ENCODE measurements at places on chromosomes 7 and 10.

- H3K27me3 ChIP-seq, result no peaks in the 10 kb centered on the region
- no peak overlapping the region for H3K27ac ChIP-seq
- no peak for DNase-seq
- H3K4me3 ChIP-seq, result no peak overlapping the region
- H3K36me3 ChIP-seq, result peaks cover 3% of the 10 kb centered on the region
These were observed 390.0 kb upstream of the AUTS2 start for GRCh38 chr7:69208276-69208675.

- no peak overlapping the region for H3K4me3 ChIP-seq
- H3K27me3 ChIP-seq, result no peaks in the 10 kb centered on the region
- H3K36me3 ChIP-seq, result no peaks in the 10 kb centered on the region
- no peak for DNase-seq
These were observed 120.4 kb downstream of the CUBN start for GRCh38 chr10:17009212-17009700.

DNA sequence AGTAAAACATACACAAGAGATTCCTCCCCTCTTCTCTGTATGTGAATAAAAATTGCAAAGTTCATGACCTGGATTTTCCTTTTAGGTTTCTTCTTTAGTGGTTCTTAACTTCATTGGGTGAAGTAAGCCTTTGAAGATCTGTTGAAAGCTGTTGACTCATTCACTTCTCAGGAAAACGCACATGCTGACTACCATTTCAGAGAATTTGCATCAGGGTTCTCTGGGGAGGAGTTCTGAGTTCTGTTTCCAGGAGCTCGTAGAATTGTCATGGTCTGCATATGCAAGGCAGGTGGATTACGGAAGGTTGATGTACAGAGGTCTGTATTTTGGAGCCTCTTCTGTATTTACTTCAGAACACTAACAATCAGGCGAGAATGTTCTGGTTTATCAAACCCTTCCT lies 962 bp upstream of the SLC26A4 start:
- no peak for DNase-seq
- no peaks in the 10 kb centered on the region for H3K36me3 ChIP-seq
- H3K4me3 ChIP-seq, result no peak overlapping the region
- H3K27ac ChIP-seq, result no peak overlapping the region
- H3K27me3 ChIP-seq, result peaks cover 53% of the 10 kb centered on the region

DNA sequence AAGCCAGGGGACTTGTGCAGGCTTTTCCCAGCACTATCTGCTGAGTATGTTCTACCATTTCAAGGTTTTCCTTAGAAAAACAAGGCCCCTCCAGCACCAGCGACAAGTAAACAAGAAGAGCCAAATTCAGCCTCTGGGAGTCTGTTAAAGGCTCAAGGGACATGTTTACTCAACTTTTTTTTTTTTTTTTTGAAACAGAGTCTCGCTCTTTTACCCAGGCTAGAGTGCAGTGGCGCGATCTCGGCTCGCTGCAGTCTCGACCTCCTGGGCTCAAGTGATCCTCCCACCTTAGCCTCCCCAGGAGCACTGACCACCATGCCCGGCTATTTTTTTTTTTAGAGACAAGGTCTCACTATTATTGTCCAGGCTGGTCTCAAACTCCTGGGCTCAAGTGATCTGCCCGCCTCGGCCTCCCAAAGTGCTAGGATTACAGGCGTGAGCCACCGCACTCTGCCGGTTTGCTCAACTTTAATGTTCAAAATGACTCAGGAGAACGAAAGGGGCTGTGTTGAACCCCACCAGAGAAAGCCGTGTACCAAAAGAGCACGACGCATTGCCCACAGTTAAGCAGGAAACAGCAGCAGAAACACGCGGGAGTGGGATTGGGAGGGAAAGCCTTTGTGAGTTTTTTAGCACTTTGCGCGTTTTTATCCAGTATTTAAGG lies 772 bp downstream of the PRDX3 start:
- peaks cover 34% of the 10 kb centered on the region for H3K36me3 ChIP-seq
- peak overlapping the region; percentile 96 for H3K27ac ChIP-seq
- DNase-seq, result no peak
- H3K4me3 ChIP-seq, result peak overlapping the region; percentile 98
- H3K27me3 ChIP-seq, result no peaks in the 10 kb centered on the region
- H3K4me1 ChIP-seq, result peaks cover 27% of the 10 kb centered on the region

- no peak overlapping the region for H3K27ac ChIP-seq
- peaks cover 5% of the 10 kb centered on the region for H3K4me1 ChIP-seq
- H3K36me3 ChIP-seq, result no peaks in the 10 kb centered on the region
- H3K4me3 ChIP-seq, result no peak overlapping the region
- no peaks in the 10 kb centered on the region for H3K27me3 ChIP-seq
These were observed 28.8 kb upstream of the PRTFDC1 start for GRCh38 chr10:24981161-24981710.

DNA sequence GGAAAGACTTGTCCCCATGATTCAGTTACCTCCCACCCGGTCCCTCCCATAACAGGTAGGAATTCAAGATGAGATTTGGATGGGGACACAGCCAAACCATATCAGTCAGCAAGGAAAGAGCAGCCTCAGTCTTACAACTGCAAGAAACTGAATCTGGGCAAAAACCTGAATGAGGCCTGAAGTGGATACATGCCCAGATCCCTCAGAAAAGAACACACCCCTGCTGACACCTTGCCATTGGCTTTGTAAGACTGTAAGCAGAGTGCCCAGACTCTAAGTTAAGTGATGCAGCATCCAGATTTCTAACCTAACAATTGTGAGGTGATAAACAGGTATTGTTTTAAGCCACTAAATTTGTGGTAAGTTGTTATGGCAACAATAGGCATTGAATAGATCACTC lies 670.8 kb downstream of the SORCS1 start:
- H3K4me1 ChIP-seq, result no peaks in the 10 kb centered on the region
- DNase-seq, result no peak
- no peaks in the 10 kb centered on the region for H3K27me3 ChIP-seq
- H3K36me3 ChIP-seq, result no peaks in the 10 kb centered on the region
- no peak overlapping the region for H3K27ac ChIP-seq

GRCh38 chr10:96082748-96083147 lies 39.4 kb downstream of the CCNJ start:
- H3K4me1 ChIP-seq, result no peaks in the 10 kb centered on the region
- no peak overlapping the region for H3K4me3 ChIP-seq

DNA sequence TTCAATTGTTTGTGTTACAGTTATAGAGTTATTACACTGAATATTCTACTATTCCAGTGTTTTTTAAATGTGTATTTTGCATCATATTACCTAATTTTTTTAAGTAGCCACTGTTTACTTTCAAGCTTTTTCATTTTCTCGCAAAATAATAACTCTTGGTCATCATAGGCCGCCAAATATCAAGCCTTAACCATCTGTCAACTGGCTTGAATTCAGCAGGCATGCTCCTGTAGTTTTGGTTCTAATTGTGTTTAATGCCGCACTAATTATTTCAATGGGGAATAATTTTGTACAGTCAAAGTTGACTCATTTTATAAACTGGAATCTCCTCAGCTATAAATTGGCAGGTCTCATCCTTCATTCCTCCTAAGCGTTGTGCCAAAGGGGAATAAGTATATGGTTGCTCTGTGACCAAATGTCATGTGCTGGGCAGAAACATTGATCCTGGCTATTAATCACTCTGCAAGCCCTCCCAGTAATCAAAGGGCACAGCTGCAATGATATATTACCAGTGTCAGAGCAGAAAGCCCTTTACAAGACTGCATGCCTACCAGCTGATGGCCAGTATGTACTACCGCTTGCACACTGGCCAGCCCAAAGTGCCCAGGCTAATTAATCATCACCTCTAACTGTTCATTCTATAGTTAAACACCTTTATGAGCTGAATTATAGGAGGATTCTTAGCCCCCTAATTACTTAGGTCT lies 74.8 kb downstream of the SKAP2 start:
- no peak for DNase-seq
- no peaks in the 10 kb centered on the region for H3K27me3 ChIP-seq
- no peak overlapping the region for H3K27ac ChIP-seq
- H3K36me3 ChIP-seq, result no peaks in the 10 kb centered on the region
- H3K4me1 ChIP-seq, result no peaks in the 10 kb centered on the region

DNA sequence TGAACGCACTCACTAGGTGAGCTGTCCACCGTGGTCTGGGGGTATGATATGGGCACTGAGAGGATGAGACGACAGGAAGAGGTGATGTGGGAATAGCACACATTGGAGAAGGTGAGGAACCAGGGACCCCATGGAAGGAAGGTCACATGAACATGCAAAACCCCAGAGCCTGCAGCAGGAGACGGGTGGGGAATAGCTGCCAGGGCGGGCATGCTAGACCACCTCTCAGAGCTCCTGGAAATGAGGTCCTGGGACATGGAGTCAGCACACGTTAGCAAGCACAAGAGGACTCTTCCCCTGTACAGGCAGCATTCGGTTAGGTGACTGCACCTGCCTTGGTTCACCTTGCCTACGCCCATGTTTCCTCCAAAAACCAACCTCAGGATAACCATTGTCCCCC lies 8.1 kb downstream of the FAM131B start:
- H3K27me3 ChIP-seq, result peaks cover 9% of the 10 kb centered on the region
- H3K4me1 ChIP-seq, result peaks cover 3% of the 10 kb centered on the region
- H3K4me3 ChIP-seq, result no peak overlapping the region
- no peak for DNase-seq

DNA sequence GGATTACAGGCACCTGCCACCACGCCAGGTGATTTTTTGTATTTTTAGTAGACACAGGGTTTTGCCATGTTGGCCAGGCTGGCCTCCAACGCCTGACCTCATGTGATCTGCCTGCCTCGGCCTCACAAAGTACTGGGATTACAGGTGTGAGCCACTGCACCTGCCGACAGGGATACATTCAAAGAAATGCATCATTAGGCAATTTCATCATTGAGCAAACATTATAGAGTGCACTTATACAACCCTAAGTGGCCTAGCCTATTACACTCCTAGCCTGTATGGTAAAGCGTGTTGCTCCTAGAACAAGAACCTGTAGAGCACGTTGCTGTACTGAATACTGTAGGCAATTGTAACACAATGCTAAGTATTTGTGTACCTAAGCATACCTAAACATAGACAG lies 350.3 kb downstream of the GALNT17 start:
- no peak overlapping the region for H3K27ac ChIP-seq
- DNase-seq, result no peak
- H3K27me3 ChIP-seq, result no peaks in the 10 kb centered on the region
- no peaks in the 10 kb centered on the region for H3K4me1 ChIP-seq

DNA sequence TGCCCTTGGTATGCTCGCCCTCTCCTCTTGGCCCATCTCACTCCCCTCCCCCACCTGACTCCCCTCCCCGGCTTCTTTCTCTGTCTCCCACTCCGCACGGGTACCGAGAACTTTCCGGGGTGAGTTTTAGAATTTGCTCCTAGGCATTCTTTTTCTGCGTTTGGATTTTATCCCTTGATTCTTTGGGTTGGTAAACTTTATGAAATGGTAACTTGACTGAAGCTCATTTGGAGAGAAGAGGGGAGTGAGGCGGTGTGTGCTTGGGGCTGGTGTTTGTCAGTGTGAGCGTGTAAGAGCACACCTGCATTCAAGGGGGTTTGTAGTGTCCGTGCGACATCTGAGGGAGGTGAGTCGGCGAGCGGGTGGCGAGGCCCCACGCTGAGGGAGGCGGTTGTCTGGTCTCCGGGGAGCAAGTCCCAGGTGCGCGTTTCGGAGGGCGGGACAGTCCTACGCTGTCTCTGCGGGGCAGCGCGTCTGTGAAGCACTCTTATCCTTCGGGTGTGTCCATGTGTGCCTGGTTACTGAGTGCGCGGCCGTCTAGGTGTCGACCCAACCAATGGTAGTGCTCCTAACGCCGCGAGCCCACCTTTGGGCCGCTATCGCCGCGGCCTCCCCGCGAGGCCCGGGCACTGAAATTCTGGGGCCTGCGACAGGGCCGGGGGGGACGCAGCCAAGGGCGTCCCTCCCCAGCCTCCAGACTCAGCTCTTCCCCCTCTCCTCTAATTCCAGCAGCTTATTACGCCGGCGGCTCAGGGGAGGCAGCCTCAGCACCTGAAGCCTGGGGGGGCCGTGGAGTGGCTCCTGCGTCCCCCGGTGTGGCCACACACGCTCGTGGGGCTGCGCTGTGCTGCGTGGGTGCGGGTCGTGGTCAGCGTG lies 2.6 kb upstream of the ZNF503 start:
- no peak for DNase-seq
- peaks cover 24% of the 10 kb centered on the region for H3K4me1 ChIP-seq
- peaks cover 2% of the 10 kb centered on the region for H3K36me3 ChIP-seq
- H3K27me3 ChIP-seq, result peaks cover 73% of the 10 kb centered on the region

DNA sequence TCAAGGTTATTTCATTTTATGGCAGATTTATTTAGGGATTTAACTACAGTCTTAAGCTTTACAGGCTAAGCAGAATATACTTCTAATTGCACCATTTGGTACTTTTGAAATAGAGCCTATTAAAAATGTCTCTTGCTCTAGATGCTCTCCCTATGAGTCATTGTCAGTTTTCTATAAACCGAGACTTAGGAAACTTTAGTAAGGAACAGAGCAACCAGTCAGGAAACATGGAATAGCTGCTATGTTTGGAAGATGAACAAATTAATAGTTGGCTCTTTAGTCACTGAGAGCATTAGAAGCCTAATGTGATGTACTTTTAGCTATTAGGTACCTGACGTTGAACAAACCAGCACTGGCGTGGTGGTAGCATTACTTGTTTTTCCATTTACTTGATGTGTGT lies 35.3 kb downstream of the INPP5F start:
- no peak overlapping the region for H3K27ac ChIP-seq
- no peak for DNase-seq
- no peak overlapping the region for H3K4me3 ChIP-seq
- H3K27me3 ChIP-seq, result no peaks in the 10 kb centered on the region
- no peaks in the 10 kb centered on the region for H3K4me1 ChIP-seq
- H3K36me3 ChIP-seq, result peaks cover 5% of the 10 kb centered on the region

- no peak for DNase-seq
- H3K27ac ChIP-seq, result no peak overlapping the region
- H3K4me3 ChIP-seq, result no peak overlapping the region
- H3K4me1 ChIP-seq, result peaks cover 3% of the 10 kb centered on the region
- H3K27me3 ChIP-seq, result no peaks in the 10 kb centered on the region
- H3K36me3 ChIP-seq, result no peaks in the 10 kb centered on the region
These were observed 162.1 kb downstream of the TCF7L2 start for GRCh38 chr10:113111900-113112853.

GRCh38 chr10:98425511-98426352 lies 10.8 kb upstream of the PYROXD2 start:
- peak; percentile 47 for DNase-seq
- H3K27me3 ChIP-seq, result no peaks in the 10 kb centered on the region
- H3K4me1 ChIP-seq, result no peaks in the 10 kb centered on the region
- peaks cover 44% of the 10 kb centered on the region for H3K36me3 ChIP-seq

DNA sequence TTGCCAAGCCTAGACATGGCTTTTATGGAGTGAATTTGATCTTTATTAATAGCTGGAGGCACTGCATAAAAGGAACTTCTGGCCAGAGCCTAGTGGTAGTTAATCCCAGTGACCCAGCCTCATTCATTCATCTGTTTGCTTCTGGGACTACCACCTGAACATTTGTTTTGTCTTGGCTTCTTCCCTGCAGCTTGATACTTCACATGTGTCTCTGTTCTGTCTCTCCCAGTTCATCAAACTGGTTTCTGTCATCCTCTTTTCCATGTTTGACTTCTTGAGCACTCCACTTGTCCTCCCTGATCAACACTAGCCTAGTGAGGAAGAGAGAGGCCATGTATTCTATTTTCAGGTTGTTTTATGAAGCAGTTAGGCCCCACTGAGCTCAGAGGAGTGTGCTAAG lies 163.6 kb downstream of the NRG3 start:
- no peaks in the 10 kb centered on the region for H3K36me3 ChIP-seq
- no peaks in the 10 kb centered on the region for H3K27me3 ChIP-seq
- no peak overlapping the region for H3K4me3 ChIP-seq
- DNase-seq, result no peak
- no peak overlapping the region for H3K27ac ChIP-seq
- no peaks in the 10 kb centered on the region for H3K4me1 ChIP-seq
